ENCODE measurements at places on chromosomes 5 and 9.

GRCh38 chr9:85040821-85041465, 371.4 kb downstream of the NTRK2 start:
- no peak for ATAC-seq

- ATAC-seq, result no peak
These were observed 92.1 kb upstream of the IER5L start for GRCh38 chr9:129270205-129270604.

GRCh38 chr5:164555809-164556208, 1050.4 kb downstream of the MAT2B start:
- ATAC-seq, result no peak

DNA sequence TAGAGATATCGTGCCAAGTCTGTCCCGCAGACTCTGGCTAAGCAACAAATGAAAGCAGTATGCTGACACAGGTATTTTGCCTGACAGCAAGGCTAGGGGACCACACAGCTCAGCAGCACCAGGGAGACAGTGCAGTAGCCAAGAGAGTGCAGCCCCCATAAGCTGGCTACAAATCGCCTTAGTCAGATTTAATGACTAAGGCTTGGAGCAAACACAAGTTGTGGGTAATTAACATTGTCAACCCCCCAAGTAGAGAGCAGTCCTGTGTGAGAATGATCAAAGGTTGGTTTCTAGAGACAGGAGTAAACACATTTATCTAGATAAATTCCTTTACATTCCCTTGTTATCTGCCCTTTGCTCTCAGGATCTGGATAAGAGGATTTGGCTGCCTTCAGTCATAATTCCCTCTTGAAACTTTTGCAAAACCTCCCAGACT, 1434.5 kb upstream of the CDH6 start:
- ATAC-seq, result no peak

- ATAC-seq, result no peak
These were observed 5.3 kb upstream of the TJP2 start for GRCh38 chr9:69168709-69169217.

- no peak for ATAC-seq
These were observed 280.4 kb downstream of the MEF2C start for GRCh38 chr5:88602584-88602983.

Data from SK-N-SH treated with all-trans-retinoic acid at 6 μM for 48 hours (cell line).